Activated CD8-positive, alpha-beta memory T cell treated with anti-CD3 and anti-CD28 coated beads for 4 hours (primary cell): ENCODE measurements at places on chromosomes 11 and 22.

- DNase-seq = no peak
Measured at GRCh38 chr11:67356864-67357561, 3.7 kb upstream of the POLD4 start.

DNA sequence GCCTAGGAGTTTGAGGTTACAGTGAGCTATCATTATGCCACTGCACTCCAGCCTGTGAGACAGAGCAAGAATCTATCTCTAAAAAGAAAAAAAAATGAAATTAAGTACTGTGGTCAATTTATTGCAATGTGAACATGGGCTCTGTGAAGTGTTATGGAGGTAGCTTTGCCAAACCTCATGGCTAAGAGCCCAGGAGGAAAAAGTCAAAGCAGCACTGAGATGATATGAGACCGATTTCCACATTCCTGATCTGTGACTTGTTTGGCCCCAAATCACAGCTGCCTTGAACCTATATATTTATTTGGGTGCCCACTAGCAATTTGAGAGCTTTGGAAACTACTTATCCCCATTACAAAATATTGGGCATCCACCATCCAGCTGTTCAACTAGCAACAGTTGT, 29.8 kb upstream of the TMEM135 start:
- DNase-seq = no peak

DNA sequence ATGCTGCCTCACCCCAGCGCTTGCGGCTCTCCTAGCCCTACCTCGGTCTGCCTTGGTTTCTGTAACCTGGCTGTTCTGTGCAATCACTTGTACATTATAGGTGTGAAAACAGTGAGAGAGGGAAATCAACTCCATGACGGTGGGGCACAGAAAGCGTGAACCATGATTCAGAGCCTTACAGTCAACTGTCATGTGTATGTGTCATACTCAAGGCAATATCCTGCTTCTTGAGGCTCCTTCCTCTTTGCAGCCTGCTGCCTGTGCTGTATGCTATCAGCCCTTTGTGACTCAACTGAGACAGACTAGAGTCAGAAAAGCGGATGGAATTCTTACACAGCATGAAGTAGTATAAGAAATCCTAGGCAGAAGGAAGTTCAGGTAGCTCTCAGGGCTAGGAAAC, 2.1 kb downstream of the NRIP3 start:
- DNase-seq = peak; percentile 18

DNA sequence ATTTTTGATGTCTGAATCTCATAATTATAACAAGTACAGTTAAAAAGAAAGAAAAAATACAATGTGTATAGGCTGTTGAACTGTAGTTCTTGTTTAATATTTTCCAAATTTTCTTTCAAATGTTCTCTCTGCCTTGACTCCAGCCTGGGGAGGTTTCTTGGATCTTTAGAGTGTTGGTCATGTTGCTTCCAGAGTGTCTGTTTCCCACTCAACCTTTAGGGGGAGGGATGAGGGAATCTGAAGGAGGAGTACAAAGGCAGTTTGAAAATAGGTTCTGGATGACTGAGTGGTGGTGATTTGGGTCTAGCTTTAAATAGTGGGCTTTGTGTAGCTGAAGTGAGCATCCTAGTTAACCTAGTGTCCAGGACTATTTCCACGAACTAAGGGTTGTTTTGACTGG, 2.0 kb downstream of the CTNND1 start:
- DNase-seq = no peak

DNA sequence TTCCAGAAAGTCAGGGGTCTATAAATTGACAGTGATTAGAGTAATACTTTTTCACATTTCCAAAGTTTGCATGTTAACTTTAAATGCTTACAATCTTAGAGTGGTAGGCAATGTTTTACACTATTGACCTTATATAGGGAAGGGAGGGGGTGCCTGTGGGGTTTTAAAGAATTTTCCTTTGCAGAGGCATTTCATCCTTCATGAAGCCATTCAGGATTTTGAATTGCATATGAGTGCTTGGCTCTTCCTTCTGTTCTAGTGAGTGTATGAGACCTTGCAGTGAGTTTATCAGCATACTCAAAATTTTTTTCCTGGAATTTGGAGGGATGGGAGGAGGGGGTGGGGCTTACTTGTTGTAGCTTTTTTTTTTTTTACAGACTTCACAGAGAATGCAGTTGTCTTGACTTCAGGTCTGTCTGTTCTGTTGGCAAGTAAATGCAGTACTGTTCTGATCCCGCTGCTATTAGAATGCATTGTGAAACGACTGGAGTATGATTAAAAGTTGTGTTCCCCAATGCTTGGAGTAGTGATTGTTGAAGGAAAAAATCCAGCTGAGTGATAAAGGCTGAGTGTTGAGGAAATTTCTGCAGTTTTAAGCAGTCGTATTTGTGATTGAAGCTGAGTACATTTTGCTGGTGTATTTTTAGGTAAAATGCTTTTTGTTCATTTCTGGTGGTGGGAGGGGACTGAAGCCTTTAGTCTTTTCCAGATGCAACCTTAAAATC, 5.3 kb downstream of the MALAT1 start:
- no peak for DNase-seq

GRCh38 chr11:16606784-16607674, 131.4 kb upstream of the C11orf58 start:
- DNase-seq = no peak

DNA sequence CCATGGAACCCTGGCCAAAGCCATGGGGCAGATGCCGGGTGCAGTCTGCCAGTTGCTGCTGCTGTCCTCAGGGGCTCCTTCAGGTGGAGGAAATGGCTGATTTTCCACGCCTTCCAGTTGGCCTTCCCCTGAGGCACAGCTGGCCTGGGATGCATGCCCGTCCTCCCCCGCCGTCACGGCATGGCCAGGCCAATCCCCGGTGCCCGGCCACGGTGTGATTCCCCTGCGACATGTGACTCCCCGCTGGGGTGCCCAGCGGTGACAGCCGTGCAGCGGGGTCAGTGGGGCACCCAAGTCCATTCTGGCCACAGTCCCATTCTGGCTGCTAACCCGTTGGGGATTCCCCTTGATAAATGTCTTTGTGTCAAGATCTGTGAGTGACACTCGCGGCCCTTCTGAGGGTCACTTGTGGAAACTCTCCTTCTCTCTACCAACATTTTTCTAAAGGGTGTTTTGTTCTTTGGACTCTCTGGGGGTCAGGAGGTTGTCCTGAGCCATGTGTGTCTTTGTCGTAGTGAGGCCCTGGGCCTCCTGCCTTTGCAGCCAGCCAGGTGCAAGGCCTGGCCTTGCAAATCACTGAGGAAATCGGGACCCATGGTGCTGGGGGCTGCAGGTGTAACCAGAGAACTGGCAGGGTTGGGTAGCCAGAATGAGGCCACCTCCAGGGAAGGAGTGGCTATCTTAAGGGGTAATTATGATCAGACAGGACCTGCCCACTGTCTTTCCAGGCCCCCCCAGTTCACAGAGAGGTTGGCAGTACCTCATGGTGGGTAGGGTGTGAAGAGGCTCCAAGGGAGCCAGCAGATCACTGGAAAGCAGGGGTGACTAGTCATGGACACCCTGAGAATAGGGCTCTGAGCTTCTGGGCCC, 37.1 kb downstream of the KCNQ1OT1 start:
- no peak for DNase-seq

GRCh38 chr22:23744485-23744884, 6.4 kb downstream of the ZNF70 start:
- no peak for DNase-seq

GRCh38 chr11:72570893-72571661, 103.1 kb downstream of the PDE2A start:
- no peak for DNase-seq

GRCh38 chr22:35072925-35073324, 7.0 kb downstream of the ISX start:
- no peak for DNase-seq

- DNase-seq = no peak
Measured at GRCh38 chr11:114179234-114179941, 116.8 kb upstream of the NNMT start.

DNA sequence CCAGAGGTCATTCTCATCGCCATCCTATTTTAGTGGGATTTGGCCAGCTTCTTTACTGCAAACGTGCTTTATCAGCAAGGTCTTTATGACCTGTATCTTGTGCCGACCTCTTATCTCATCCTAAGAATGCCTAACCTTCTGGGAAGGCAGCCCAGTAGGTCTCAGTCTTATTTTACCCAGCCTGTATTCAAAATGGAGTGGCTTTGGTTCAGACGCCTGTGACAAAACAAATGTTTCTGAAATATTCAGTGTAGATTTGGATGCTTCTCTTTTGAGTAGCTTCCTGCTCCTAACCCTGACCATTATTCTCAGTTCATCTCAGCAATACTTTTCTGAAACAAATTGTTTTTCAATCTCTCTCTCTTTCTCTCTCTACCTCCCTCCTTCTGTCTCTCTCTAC, 60.1 kb downstream of the TRIM44 start:
- DNase-seq = no peak

DNA sequence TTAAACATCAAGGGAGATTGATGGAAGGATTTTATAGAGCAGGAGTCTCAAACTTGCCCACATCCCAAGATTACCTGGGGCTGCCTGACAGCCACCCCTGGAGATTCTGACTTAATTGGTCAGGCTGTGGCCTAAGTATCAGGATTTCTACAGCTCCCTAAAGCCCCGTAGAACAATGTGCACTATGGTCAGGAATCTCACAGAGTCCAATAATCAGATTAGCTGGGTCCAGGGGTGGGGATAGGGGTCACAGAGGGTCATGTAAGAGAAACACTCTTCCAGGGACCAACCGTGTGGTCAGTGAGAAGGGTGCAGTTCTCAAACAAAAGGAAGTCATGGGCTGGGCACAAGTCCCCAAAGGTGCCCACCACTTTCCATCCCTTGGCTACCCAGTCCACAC, 20.5 kb upstream of the FBLN1 start:
- DNase-seq = no peak

DNA sequence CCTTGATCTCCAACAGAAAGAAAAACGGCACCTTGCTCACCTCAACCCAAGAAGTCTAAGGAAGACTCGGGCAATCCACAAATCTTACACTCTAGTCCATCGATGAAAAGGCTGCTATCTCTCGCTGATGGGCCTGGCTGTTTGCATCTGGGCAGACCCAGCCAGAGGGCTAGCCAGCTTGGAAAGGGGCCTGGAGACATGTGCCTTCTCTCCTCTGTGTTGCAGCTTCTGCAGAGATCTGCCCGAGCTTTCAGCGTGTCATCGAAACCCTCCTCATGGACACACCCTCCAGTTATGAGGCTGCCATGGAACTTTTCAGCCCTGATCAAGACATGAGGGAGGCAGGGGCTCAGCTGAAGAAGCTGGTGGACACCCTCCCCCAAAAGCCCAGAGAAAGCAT, 3.2 kb downstream of the SCGB1A1 start:
- DNase-seq = no peak

DNA sequence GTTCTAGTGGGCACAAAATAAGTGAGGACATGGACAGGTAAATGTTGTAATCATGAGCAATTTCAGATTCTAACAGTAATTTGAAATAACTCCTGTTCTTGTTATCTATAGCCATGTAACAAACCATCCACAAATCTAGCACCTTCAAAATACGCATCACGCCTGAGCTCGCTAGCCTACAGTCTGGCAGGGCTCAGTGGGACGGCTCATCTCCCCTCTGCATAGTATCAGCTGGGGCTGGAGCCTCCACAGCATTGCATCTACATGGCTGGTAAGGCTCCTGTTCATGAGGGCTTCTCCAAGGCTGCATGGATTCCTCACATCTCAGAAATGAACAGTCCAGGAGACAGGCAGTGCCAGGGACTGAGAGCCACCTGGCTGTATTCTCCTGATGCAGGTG, 112.6 kb downstream of the KCNQ1 start:
- no peak for DNase-seq

GRCh38 chr11:73406619-73407018, 30.4 kb downstream of the RELT start:
- no peak for DNase-seq

DNA sequence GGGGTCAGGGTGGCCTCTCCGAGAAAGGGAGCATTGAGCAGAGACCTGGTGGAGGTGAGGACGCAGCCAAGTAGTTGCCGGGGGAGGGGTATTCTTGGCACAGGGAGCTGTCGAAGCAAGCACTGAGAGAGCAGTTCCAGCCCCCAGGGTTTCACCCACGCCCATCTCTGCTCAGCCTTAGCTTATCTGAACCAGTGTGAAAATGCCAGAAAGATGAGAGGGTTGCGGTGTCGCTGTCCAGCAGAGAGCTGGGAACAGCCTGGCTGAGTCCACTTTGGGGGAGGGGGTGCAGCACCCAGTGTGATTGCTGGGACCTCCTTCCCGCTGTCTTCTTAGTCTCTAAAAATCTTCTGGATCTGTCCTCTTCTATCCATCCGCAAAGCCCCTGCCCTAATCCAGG, 123.3 kb upstream of the TBCEL start:
- DNase-seq = no peak

- no peak for DNase-seq
Measured at GRCh38 chr11:122032317-122032716, 83.7 kb downstream of the BLID start.

DNA sequence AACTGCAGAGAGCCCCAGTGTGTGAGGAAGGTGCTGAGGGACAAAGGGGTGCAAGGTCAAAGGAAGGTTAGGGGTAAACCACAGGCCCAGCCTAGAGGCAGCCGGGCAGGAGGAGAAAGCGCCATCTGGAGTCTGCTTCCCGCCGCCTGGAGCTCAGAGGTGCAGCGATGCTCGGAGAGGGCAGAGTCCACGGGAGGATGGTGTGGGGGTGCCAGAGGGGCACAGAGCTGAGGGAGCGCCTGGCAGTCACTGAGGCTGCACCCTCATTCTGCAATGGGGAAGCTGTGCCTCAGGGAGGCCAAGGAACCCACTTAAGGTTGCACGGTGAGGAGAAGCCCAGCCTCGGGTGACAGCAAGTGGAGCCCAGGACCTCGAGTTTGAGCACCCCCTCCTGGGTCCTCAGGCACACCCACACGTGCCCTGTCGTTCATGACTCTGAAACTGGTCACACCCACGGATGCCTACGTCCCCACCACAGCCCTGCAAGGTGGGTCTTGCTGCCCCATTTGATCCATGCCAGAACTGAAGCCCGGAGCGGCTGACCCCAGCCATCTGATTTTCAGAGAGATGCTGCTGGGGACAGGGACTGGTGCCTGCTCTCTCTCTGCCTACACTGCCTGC, 1.6 kb downstream of the IL2RB start:
- no peak for DNase-seq

DNA sequence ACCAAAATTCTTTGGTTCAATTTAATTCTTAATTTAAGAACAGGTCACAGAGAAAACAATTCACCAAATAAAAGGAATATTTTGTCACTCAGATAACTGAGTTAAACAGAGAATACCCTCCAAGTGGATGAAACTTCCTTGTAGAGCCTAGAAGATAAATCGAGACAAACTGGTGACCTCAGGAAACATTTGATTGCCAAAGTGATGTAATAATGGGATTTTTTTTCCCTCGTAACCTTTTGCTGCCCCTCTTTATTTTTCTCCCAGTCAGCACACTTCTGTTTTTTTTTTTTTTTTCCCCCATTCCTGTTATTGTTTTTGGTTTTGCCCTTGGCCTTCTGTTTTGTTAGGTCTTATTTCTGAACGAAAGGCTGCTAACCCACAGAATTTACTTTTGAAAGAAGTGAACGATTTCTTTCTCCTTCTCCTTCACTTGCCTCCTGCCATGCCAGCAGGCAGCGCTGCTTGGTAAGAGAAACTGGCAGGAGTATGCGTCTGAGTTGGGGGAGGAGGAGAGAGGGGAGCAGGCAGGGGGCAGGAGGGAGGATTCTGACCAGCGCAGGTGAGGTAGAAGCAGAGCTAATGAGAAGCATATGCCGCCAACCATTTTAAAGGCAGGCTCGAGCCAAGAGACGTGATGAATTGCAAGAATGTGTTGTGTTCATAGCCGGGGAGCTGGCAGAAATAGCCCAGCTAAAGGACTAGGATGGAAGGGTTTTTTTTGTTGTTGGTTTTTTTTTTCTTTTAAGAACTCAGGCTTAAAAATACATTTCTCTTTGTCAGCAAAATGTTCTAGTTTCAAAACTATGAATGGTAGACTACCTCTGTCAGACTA, 121.9 kb upstream of the MTMR2 start:
- no peak for DNase-seq

- no peak for DNase-seq
Measured at GRCh38 chr11:111730871-111731591, 35.2 kb downstream of the PPP2R1B start.
